ENCODE measurements at places on chromosomes 1 and 21.

DNA sequence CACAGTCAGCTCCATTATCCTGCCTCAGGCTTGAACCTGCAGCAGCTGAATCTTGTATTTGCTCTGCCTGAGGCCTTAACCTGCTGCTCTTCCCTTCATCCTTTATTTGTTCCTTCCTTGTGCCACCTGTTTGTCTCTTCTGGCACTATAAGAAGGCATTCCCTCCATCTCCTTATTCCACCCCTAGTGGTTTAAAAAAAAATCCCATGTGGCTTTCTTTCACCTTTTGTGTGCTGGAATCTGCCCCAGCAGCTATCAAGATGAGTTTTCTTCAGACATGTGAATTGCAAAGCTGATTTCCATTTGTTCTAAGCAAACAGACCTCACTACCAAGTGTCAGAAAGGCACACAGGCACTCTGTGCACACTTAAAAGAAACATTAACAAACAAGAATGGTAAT lies 294.6 kb downstream of the TTLL7 start:
- no peak for DNase-seq

GRCh38 chr21:43689556-43690337 lies 29.2 kb upstream of the PDXK start:
- DNase-seq, result no peak

GRCh38 chr1:218735436-218736032 lies 390.4 kb downstream of the TGFB2 start:
- DNase-seq, result no peak

GRCh38 chr1:196466654-196467053 lies 141.6 kb downstream of the KCNT2 start:
- DNase-seq, result no peak

GRCh38 chr21:16841975-16842695 lies 670.7 kb upstream of the CXADR start:
- no peak for DNase-seq
